MG63 (cell line): ENCODE measurements at places on chromosomes 4 and X. TPM values are rescaled to one million over a fixed set of nuclear protein-coding genes. Genes with fewer than 3 reads are reported as not detected.

The FSTL5 gene
- not detected in 2 replicates for total RNA-seq

The HHIP gene
- total RNA-seq = not detected in 2 replicates

The ANOS1 gene
- not detected in 2 replicates for total RNA-seq

The ANKRD17 gene
- 18.8 and 21.2 TPM in 2 replicates for total RNA-seq

The GLRB gene
- 0.81 and 3.9 TPM in 2 replicates for total RNA-seq

The CC2D2A gene
- 1.2 and 1.8 TPM in 2 replicates for total RNA-seq
